ENCODE measurements at places on chromosomes 12 and 14.

DNA sequence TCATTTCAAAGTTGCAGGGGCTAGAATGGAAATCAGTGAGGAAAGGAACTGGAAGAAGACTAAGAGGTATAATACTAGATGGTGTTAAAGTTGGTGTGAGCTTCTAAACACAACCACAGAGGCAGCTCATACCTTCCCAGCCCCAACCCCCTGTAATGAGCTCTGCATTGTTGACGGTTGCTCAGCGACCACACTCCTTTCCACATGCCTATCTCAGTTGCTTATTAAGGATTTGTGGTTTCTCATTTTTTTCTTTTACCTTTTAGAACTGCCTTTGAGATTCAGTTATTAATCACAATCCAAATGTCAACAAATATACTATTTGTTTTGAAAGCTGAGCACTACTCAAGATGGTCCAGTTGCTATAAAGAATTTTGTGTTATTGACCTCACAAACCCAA lies 62.1 kb upstream of the KIF21A start:
- ATAC-seq = no peak

DNA sequence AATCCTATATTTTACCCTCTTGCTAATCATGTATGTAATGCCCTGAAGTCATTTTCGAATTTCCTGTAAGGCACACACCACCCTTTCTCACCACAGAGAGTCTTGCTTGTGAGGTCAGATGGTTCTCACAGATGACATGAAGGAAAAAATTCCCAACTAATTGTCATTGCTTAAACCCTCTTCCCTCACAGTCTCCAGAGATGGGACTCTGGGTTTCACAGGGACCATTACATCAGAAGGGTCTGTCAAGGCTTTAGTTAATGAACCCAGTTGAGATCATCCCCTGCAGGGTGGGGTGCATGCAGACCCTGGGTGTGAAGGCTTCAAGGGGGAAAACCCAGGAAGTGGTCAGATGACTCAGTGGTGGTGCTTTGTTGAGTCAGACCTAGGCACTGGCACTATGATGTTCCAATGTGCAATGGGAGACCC lies 229.6 kb downstream of the BCAT1 start:
- ATAC-seq = no peak

DNA sequence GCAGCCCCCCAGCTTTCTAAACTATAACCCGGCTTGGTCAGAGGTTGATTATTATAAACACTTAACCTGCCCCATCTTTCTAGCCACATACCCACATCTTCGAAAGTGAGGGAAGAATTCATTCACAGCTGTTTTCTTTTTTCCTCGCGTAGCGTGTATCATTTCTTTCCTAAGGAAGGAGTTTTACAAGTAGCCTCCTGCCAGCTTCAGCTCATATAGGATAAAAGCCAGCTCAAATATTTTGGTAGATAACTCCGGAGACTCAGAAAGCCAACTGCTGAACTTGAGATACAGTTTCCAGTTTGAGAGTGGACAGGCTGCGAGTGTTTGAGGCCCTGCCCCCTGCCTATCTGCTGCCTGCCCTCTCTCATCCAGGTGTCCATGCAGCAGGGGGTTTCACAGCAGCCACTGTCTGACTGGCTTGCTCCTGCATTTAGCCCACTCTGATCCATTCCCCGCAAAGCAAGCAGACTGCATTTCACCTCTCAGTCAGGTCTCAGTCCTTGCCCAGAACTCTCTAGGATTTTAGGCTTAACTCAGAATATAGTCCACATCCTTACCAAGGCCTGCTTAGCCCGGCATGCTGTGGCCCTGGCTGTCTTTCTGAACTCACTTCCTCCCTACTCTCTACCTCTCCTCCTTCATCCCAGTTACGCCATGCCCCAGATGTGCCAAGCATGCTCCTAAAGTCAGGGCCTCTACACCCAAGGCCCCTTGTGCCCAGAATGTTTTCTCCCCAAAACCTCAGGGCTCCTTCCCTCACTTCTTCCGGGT lies 46.9 kb downstream of the EVL start:
- ATAC-seq = no peak

- peak; percentile 90 for ATAC-seq
Measured at GRCh38 chr14:95374239-95374997, 54.7 kb upstream of the CLMN start.

- peak; percentile 42 for ATAC-seq
Measured at GRCh38 chr12:105445649-105446048, 115.2 kb downstream of the C12orf75 start.

DNA sequence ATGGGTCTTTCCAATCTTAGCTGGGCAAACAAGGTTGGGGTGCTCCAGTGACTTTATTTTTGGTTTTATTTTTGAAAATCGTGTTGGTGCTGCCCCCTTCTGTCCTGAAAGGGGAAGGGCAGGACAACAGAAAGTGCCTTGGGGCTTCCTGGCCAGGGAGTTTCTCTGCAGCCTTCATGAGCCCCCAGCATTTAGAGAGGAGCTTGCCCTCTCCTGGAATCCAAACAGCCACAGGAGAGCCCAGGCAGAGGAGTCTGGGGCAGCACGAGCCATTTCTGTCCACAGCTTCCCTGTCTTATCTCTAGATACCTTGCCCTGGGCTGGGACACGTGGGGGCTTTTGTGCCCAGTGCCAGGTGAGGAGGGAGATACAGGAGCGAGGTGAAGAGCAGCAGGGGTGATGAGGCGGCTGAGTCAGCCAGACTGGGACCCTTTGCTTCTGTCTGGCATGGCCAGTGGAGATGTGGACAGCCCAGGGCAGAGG lies 4.4 kb upstream of the C1RL start:
- ATAC-seq = no peak

GRCh38 chr12:114666746-114667668 lies 17.0 kb downstream of the TBX3 start:
- no peak for ATAC-seq

- peak; percentile 99 for ATAC-seq
Measured at GRCh38 chr12:26810330-26810729, 22.7 kb downstream of the ITPR2 start.

GRCh38 chr12:123986374-123986965 lies 13.5 kb downstream of the ZNF664 start:
- no peak for ATAC-seq

- no peak for ATAC-seq
Measured at GRCh38 chr14:101482066-101482465, 79.2 kb upstream of the DIO3 start.

- peak; percentile 87 for ATAC-seq
Measured at GRCh38 chr12:92039046-92039445, 106.6 kb downstream of the BTG1 start.

- no peak for ATAC-seq
Measured at GRCh38 chr12:30202521-30203254, 418.9 kb upstream of the TMTC1 start.

DNA sequence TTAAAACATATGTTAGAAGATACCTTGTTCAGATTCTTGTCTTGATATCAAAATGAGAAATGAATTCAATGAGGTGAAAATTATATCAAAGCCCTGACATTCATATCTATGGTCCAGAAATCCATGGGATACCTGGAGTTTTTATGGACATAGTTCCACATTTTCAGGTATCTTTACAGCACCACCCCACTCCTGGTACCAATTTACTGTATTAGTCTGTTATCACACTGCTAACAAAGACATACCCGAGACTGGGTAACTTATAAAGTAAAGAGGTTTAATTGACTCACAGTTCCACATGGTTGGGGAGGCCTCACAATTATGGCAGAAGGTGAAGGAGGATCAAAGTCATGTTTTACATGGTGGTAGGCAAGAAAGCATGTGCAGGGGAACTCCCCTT lies 361.5 kb downstream of the PRKD1 start:
- ATAC-seq = no peak

GRCh38 chr14:59356767-59357166 lies 108.4 kb downstream of the GPR135 start:
- ATAC-seq = no peak

- ATAC-seq = peak; percentile 48
Measured at GRCh38 chr12:29783773-29784666, at the start of gene TMTC1. Gene TMTC1 (minus strand): TSS chr12:29783942. CDS start chr12:29783751, 191 bp downstream.

DNA sequence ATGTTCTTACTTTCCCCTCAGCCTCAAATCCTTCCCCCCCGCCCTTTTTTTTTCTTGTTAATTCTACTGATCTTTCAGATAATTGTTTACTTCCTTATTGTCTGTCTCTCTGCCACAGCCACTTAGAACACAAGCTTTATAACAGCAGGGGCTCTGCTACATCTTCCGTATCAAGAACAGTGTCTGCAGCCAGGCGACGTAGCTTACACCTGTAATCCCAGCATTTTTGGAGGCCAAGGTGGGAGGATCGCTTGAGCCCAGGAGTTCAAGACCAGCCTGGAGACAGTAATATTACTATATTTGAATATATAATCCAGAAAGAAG lies 5.4 kb downstream of the SOS2 start:
- no peak for ATAC-seq

- no peak for ATAC-seq
Measured at GRCh38 chr14:101534198-101534597, 27.1 kb upstream of the DIO3 start.

- ATAC-seq = no peak
Measured at GRCh38 chr12:11981121-11981733, 89.5 kb upstream of the BCL2L14 start.

GRCh38 chr12:52622349-52622748 lies 4.0 kb upstream of the KRT73 start:
- no peak for ATAC-seq

- ATAC-seq = no peak
Measured at GRCh38 chr12:12654691-12655460, 41.1 kb downstream of the GPR19 start.

DNA sequence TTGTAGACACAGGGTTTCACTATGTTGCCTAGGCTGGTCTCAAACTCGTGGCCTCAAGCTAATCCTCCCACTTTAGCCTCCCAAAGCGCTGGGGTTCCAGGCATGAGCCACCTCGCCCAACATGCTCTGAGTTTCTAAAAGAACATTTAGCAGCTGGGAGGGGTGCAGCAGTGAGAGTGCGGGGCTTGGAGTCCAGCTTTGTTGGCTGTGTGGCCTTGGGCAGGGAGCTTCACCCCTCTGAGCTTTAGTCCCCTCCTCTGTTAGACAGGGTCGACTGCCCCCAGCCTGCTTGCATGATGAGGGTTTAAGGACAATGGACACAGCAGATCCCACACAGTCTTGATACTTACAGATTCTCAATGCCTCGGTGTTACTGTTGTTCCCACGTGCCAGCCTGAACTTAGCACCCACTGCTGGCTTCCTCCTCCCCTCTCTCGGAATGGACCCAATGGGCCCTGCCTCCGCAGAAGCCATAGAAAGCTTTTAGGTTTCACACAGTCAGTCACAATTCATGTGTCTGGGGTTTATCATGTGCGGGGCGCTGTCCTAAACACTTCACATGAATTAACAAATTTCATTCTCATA lies 54.6 kb downstream of the PSMA6 start:
- no peak for ATAC-seq
